ENCODE measurements at places on chromosomes 2 and 18. TPM values are rescaled to one million over a fixed set of nuclear protein-coding genes. Genes with fewer than 3 reads are reported as not detected.
A peak's percentile ranks its signal among the peaks of the same experiment; 100 is the strongest.

TMEM198 gene
- not detected for total RNA-seq

DNA sequence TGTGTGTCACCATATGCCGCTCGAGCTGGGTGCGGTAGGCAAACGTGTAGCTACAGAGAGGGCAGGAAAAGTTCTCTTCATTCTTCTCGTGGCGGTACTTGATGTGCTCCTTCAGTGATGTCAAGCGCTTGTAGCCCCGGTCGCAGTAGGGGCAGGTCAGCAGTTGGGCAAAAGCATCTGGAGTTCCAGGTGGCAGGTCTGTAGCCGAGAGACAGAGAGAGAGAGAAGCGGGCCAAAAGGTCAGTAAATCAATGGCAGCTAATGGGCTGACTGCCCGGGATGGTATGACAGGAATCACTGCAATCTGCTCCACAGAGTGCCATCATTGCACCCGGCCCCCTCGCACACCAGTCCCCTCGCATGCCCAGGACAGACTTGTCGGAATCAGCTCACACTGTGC is 116.0 kb downstream of the ZEB2 start:
- no peak overlapping the region for H3K27ac ChIP-seq
- no peaks in the 10 kb centered on the region for H3K4me1 ChIP-seq
- H3K4me3 ChIP-seq: no peak overlapping the region
- no peak for DNase-seq
- H3K36me3 ChIP-seq: peaks cover 16% of the 10 kb centered on the region

- peak overlapping the region; percentile 42 for H3K27ac ChIP-seq
- H3K36me3 ChIP-seq: peaks cover 3% of the 10 kb centered on the region
- H3K27me3 ChIP-seq: no peaks in the 10 kb centered on the region
- no peak overlapping the region for H3K4me3 ChIP-seq
- H3K4me1 ChIP-seq: peaks cover 7% of the 10 kb centered on the region
Observed at GRCh38 chr2:241157841-241158545, 7.7 kb downstream of the PPP1R7 start.

- DNase-seq: no peak
- H3K36me3 ChIP-seq: no peaks in the 10 kb centered on the region
- peaks cover 34% of the 10 kb centered on the region for H3K27me3 ChIP-seq
- no peaks in the 10 kb centered on the region for H3K4me1 ChIP-seq
Observed at GRCh38 chr18:48139431-48140347, 209.2 kb upstream of the SMAD2 start.

PLB1 gene
- 0.80 TPM for total RNA-seq

DNA sequence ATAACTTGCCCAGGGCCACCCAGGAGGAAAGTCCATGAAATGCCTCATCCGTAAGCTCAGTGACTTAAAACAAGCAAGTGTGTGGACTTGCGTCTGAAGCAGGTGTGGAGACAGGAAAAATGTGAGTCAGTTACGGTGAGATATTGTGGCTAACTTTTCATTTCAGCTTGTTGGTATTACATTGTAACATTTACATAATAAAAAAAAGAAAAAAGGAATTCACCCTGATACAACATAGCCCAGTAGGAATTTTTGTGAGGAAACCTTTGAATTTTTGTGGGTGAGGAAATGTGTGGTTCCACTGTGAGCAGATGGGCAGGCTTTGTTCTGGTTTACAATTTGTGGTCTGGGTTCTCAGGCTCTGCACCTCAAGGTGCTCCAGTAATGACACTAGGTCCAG is 33.7 kb upstream of the LYPD6B start:
- H3K27me3 ChIP-seq: no peaks in the 10 kb centered on the region
- no peaks in the 10 kb centered on the region for H3K36me3 ChIP-seq
- DNase-seq: no peak
- H3K4me1 ChIP-seq: no peaks in the 10 kb centered on the region
- H3K4me3 ChIP-seq: no peak overlapping the region
- no peak overlapping the region for H3K27ac ChIP-seq

DNA sequence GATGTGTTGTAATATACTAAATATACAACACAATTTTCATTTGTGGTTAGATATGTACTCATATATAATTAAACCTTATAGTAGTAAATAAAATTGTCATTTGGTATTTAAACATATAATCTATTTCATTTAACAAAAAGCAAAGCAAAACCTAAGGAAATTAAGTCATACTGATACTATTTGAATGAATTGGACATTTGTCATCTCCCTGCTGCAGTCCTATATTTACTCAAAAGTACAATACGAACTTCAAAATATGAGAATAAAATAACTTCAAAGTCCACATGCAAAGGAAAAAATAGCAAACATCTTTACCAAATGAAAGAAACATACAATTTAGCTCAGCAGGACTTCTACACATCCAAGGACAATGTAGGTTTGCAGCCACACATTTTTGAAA is 11.8 kb upstream of the HAT1 start:
- H3K4me3 ChIP-seq: no peak overlapping the region
- H3K27ac ChIP-seq: no peak overlapping the region
- H3K4me1 ChIP-seq: no peaks in the 10 kb centered on the region
- no peak for DNase-seq
- H3K27me3 ChIP-seq: no peaks in the 10 kb centered on the region

CD226 gene
- 0.20 TPM for total RNA-seq

DNA sequence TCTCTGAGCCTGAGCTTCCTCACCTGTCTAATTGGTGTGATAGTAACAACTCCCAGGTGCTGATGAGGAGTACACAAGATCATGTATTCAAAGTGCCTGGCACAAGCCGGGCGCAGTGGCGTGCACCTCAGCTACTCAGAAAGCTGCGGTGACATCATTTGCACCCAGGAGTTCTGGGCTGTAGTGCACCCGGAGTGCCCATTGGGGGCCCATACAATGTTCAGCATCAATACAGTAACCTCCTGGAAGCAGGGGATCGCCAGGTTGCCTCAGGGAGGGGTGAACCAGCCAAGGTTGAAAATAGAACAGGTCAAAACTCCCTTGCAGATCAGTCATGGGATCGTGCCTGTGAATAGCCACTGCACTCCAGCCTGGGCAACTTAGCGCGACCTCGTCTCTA is 11.2 kb upstream of the C1QL2 start:
- no peak for DNase-seq
- H3K27me3 ChIP-seq: no peaks in the 10 kb centered on the region
- H3K27ac ChIP-seq: no peak overlapping the region
- H3K4me3 ChIP-seq: no peak overlapping the region

CCDC74B gene
- total RNA-seq: 1.6 TPM

- no peaks in the 10 kb centered on the region for H3K36me3 ChIP-seq
- H3K4me1 ChIP-seq: peaks cover 16% of the 10 kb centered on the region
- peak overlapping the region; percentile 70 for H3K27ac ChIP-seq
- peak; percentile 54 for DNase-seq
Observed at GRCh38 chr2:170929686-170930050, 615 bp downstream of the GORASP2 start.

DNA sequence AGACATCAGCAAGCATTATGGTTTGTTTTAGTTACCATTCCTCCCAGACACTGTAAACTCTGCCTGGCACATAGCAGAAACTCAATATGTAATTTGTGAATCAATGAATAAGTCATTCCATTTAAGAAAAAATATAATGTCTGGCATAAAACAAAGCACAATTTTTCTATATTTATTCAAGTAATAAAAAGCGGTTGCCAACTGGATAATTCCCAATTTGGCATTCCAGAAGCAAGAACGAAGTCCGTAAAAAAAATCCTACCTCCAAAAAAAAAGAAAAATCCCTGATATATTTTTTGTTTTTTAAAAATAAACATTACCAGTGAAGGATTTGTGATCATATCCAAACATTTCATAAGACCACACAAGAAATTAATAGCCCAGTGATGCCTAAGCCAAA is 351.3 kb upstream of the LRRTM4 start:
- H3K4me3 ChIP-seq: no peak overlapping the region
- no peaks in the 10 kb centered on the region for H3K4me1 ChIP-seq
- no peaks in the 10 kb centered on the region for H3K36me3 ChIP-seq
- no peaks in the 10 kb centered on the region for H3K27me3 ChIP-seq
- DNase-seq: no peak
- H3K27ac ChIP-seq: no peak overlapping the region

GRCh38 chr2:184314829-184315228 is 283.5 kb upstream of the ZNF804A start:
- no peaks in the 10 kb centered on the region for H3K27me3 ChIP-seq
- H3K4me1 ChIP-seq: no peaks in the 10 kb centered on the region
- H3K36me3 ChIP-seq: no peaks in the 10 kb centered on the region
- DNase-seq: no peak
- H3K27ac ChIP-seq: no peak overlapping the region

DNA sequence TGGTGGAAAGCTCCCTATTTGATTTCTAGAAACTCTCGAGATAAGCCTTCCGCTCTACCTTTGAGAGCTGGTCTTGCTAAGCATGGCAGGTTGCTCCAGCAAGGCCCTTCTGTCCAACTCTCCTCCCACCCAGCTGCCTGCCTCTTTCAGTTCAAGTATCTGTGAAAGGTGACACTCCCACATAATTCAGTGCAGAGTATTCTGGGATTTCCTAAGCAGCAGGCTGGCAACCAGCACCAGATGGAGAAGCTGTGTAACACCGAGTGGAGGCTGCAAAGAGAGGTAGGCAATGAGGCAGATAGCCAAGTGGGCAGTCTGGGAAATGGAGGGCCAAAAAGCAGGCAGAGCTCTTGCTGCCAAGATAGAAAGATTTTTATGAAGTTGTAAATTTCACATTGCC is 88.4 kb upstream of the CAVIN2 start:
- H3K4me1 ChIP-seq: peaks cover 9% of the 10 kb centered on the region
- H3K27me3 ChIP-seq: no peaks in the 10 kb centered on the region
- no peaks in the 10 kb centered on the region for H3K36me3 ChIP-seq

GRCh38 chr18:41886126-41886807 is 68.8 kb upstream of the PIK3C3 start:
- DNase-seq: no peak
- H3K36me3 ChIP-seq: no peaks in the 10 kb centered on the region
- H3K27me3 ChIP-seq: no peaks in the 10 kb centered on the region
- H3K27ac ChIP-seq: no peak overlapping the region
- no peaks in the 10 kb centered on the region for H3K4me1 ChIP-seq
- no peak overlapping the region for H3K4me3 ChIP-seq

- peaks cover 12% of the 10 kb centered on the region for H3K4me1 ChIP-seq
- H3K36me3 ChIP-seq: peaks cover under 1% of the 10 kb centered on the region
- DNase-seq: no peak
- H3K27me3 ChIP-seq: no peaks in the 10 kb centered on the region
- peak overlapping the region; percentile 73 for H3K4me3 ChIP-seq
Observed at GRCh38 chr2:61471905-61472805, 1.3 kb upstream of the USP34 start.

ZNF892 gene
- total RNA-seq: 3.8 TPM

GRCh38 chr18:59966913-59967312 is 67.1 kb downstream of the PMAIP1 start:
- H3K4me1 ChIP-seq: no peaks in the 10 kb centered on the region
- peaks cover 22% of the 10 kb centered on the region for H3K27me3 ChIP-seq

STARD6 gene
- total RNA-seq: not detected

- no peaks in the 10 kb centered on the region for H3K36me3 ChIP-seq
- H3K4me3 ChIP-seq: no peak overlapping the region
- no peak overlapping the region for H3K27ac ChIP-seq
- DNase-seq: no peak
- no peaks in the 10 kb centered on the region for H3K4me1 ChIP-seq
- H3K27me3 ChIP-seq: no peaks in the 10 kb centered on the region
Observed at GRCh38 chr18:8088626-8089025, 520.6 kb upstream of the RAB12 start.

GRCh38 chr2:58918141-58918540 is 677.0 kb upstream of the FANCL start:
- DNase-seq: no peak
- no peak overlapping the region for H3K27ac ChIP-seq
- no peak overlapping the region for H3K4me3 ChIP-seq
- no peaks in the 10 kb centered on the region for H3K36me3 ChIP-seq
- no peaks in the 10 kb centered on the region for H3K27me3 ChIP-seq

DNA sequence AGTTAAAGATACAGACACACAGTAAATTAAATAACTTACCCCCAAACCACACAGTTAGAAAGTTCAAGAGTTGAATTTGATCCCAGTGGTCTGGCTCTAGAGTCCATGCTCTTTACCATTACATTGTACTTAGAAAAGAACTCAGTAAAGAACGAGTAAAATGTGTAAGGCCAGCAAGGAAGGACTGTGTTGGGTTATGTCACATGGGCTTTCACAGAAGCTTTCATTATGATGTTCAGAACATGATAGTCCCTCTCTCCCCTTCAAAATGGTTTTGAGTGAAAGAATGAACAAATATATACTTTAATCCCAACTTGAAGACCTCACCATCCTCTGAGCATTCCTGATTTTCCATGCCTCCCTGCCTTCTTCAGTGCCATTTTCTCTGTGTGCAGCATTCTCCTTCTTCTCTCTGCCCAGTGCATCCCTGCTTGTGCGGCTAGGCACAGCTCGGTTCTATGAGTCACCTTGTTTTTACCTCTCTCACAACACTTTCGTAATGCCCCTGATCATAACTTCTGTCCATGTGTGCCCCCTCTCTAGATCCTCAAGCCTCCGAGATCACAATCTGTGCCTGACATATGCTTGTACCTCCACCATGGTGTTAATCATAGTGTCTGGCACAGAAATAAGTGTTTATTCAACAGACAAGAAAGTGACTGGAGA is 22.0 kb downstream of the RASGRP3 start:
- no peak overlapping the region for H3K27ac ChIP-seq
- H3K27me3 ChIP-seq: peaks cover 5% of the 10 kb centered on the region
- no peak for DNase-seq
- no peak overlapping the region for H3K4me3 ChIP-seq

DNA sequence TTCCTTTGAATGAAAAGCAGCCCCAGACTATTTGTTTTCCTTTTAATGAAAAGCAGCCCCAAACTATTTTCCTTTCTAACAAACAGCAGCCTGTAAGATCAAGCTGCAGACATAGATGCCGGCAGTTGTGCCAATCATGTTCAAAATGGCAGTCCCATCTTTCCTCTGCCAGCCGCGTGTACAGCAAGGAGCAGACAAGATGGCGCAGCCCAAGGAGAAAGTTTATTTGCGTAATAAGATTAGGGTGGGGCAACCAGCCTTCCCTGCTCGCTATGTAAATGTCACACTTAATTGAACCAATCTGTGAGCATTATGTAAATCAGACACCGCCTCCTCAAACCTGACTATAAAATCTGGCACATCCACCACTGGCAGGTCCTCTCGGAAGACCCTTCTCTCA is 226.0 kb downstream of the TGIF1 start:
- DNase-seq: no peak
- no peak overlapping the region for H3K4me3 ChIP-seq
- no peaks in the 10 kb centered on the region for H3K36me3 ChIP-seq
- H3K27me3 ChIP-seq: no peaks in the 10 kb centered on the region

GRCh38 chr2:205684871-205685313 is 2.6 kb downstream of the NRP2 start:
- H3K27ac ChIP-seq: peak overlapping the region; percentile 48
- H3K4me1 ChIP-seq: peaks cover 55% of the 10 kb centered on the region
- H3K27me3 ChIP-seq: no peaks in the 10 kb centered on the region
- H3K36me3 ChIP-seq: peaks cover 3% of the 10 kb centered on the region
- H3K4me3 ChIP-seq: peak overlapping the region; percentile 96
- peak; percentile 72 for DNase-seq

DNA sequence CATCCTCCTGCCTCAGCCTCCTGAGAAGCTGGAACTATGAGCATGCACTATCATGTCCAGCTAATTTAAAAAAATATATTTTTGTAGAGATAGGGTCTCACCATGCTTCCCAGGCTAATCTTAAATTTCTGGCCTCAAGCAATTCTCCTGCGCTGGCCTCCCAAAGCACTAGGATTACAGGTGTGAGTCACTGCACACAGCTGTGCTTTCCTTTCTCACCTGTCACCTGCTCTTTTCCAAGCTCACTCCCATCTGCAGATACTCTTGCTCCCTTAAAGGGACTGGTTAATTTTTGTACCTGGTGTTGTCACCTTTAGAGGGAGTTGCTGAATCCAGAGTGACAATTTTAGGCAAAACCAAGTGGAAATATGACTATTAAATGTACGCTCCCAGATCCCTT is 178.2 kb downstream of the LOXHD1 start:
- no peaks in the 10 kb centered on the region for H3K36me3 ChIP-seq
- no peak for DNase-seq
- H3K27ac ChIP-seq: no peak overlapping the region
- H3K4me1 ChIP-seq: no peaks in the 10 kb centered on the region
- H3K27me3 ChIP-seq: no peaks in the 10 kb centered on the region
